Pons (tissue), 1 donor: ENCODE measurements at places on chromosomes 4 and X.

GRCh38 chrX:47232803-47233332, at the start of gene USP11:
USP11 (plus strand) TSS chrX:47233009; CDS start chrX:47233044, 35 bp downstream.
- DNase-seq = no peak

DNA sequence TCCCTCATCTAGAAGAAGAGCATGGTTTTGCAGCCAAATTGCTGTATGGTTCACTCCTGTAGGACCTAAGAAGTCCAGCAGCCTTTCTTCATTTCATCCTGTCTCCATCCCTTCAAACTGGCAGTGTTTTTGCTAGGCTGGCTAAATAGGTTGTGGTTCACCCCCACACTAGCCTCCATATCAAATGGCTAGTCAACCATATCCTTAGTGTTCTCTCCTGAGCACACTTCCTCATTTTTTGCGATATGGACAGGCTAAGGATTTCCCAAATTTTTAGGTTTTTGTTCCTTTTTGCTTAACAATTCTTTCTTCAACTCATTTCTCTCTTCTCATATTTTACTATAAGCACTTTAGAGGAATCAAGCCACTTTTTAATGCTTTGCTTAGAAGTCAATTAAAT, 98.8 kb upstream of the NOCT start:
- DNase-seq = no peak

GRCh38 chrX:12443534-12444098, 305.3 kb downstream of the FRMPD4 start:
- no peak for DNase-seq

GRCh38 chr4:91298156-91298700, 1005.5 kb upstream of the GRID2 start:
- DNase-seq = no peak

- no peak for DNase-seq
Measured at GRCh38 chr4:149076401-149076800, 634.2 kb upstream of the NR3C2 start.

DNA sequence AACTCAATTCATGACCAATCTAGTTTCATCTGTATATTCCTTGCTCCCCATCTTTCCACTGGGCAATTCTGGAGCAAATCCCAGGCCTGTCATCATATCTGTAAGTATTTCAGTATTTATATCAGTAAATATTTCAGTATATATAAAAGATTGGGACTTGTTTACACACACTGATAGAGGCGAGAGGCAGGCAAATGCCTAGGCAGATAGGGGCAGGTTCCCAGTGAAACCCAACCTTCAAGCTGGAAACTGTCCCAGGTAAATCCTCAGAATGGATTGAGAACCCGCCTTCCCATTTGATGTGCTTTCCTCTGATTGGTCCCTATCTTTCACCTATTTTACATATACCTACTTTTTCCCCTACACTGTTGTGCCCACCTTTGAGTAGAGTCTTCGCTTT, 23.8 kb upstream of the TBC1D1 start:
- DNase-seq = no peak

DNA sequence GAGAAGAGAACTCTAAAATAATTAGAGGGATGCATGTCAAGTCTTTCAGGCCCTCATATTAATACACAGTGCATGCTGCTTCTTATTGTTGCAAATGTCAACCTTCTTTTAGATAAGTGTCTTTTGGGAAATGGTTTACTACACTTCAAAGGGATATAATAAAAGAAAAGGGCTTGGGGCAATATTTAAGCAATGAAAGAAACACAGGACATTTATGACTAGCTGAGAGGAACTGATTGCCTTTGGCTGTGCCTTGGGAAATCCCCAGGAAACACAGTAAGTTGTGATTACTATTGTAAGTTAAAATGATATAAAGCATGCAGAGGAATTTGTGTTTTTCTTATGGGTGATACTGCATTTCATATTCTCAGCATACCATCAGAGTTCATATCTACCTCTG, 1036.2 kb upstream of the GRID2 start:
- no peak for DNase-seq

GRCh38 chr4:142840516-142841123, 5.5 kb downstream of the INPP4B start:
- DNase-seq = peak; percentile 55

DNA sequence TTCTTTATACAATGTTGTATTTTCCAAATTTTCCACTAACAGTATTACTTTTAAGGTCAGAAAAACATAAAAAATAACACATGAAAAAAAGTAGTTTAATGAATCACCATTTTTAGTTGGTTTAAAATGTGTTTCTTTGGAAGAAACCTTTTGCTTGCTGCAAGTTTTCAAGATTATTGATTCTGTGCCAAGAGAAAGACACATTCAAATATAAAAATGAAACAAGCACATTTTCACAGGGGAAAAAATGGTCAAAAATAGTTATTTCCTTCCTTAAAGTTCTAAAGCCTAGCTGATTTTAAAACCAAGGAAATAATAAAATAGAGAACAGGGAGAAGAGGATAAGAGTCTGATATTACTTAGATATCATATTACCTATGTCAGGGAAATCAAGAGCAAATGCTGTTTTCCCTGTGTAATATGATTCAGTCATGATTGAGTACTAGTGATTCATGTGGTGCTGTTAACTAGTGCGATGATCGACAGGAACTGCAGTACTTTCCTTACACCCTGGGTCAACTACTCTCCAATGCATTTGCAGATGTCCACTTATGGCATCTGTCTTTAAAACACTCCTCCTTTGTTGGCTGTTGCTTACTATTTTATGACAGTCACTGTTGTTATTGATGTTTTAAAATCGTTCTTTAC, 103.8 kb downstream of the CAMK2D start:
- no peak for DNase-seq

DNA sequence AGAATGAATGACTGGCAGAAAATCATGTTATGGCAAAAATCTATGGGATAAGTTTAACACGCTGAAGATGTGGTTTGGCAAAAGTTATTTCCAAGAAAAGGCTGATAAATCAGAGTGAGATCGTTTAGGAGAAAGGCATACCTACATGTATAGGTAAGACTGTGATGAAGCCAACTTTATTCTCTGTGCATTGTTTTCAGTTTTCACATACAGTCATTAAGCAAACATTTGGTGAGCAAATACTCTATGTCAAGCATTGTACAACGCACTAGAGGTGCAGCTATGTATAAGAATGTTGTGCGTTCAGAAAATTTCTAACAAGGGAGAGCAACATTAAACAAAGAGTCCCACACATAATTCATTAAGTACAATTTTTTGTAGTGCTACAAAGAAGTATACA, 121.7 kb downstream of the TEX13A start:
- no peak for DNase-seq

DNA sequence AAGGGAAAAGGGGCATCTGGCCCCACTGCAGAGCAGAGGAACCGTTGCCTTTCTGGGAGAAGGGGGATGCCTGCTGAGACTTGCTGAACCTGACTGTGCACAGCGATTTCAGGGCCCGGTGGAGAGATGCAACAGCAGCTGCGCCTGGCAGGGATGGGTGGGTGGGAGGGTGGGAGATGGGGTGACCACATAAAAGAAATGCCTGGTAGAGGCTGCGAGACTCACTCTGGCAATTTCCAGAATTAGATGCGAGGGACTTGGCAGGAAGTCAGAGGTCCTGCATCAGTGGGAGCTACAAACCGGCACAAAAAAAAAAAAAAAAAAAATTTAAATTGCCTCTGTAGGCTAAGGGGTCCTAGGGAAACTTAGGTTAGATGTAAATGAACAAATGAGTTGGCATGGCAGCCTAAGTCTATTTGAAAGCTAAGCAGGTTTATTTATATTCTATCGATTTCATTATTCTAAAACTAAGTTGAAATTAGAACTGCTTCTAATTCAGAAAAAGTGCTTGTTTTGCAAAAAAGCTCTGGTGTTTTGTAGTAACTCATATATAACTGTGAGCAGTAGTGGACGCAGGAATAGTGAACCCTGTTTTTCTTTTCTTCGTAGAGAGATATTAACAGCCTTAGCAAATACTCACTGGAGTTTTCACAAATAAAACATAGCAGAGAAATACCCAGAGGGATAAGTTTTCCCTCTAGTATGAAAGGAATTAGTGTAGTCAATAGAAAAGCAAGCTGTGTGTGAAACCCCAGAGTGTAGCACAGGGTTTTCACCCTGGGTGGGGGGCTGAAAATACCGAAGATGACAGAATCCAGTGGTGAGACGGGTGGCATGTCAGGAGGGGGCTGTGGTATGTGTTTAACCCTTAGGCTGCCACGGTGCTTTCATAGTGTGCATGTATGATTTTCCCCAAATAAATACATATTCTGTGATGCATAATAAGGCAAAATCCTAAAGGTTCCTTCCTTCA, 130.1 kb downstream of the EGF start:
- no peak for DNase-seq

GRCh38 chr4:184983672-184984356, 34.5 kb upstream of the HELT start:
- peak; percentile 19 for DNase-seq

- no peak for DNase-seq
Measured at GRCh38 chr4:167025670-167026069, 208.6 kb downstream of the SPOCK3 start.
